ENCODE measurements at places on chromosomes 1 and 21.

DNA sequence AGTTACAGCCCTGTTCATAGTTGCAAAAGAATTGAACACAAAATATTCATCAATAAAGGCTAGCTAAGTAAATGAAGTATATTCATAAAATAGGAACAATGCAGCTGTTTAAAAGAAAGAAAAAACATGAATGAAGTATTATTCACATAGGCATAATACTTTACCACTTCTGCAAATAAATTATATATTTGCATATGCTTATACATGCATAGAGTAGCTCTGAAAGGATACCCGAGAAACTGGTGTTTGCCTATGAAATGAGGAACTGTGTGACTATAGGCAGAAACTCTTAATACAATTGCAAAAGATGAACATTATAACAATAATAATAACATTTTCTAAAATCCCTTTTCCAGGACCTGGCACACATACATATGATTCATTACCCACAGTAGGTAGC lies 385.9 kb downstream of the DSCAM start:
- no peak for DNase-seq

DNA sequence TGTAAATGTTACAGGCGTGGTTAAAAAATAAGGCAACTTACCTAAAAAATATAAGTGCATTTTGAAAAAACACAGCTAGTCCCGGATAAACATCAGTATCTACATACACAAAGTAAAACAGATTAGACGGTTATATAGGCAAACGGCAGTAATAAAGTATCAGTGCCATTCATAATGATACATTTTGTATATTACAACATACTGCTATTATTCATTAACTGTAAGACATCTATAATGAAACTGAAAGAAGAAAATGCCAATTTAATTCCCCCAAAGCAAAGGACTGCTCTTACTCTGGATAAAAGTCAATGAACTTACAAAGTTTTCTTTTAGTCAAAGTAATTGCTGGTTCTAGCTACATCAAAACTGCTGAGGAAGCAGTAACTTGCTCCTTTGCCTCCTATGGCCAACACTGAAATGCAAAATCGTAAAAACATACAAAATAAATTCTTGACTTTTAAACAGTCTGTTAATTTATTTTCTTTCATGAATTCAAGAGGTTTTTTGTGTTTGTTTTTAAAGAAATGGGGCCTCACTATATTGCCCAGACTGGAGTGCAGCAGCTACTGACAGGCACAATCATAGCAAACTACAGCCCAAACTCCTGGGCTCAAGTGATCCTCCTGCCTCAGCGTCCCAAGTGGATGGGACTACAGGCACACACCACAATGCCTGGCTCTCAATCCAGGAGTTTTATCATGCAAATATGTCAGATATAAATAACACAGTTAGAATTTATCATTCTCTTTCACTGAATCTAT lies 23.9 kb downstream of the TMEM50B start:
- DNase-seq, result no peak

GRCh38 chr1:111754984-111755330 lies 744 bp upstream of the DDX20 start:
- DNase-seq, result no peak

DNA sequence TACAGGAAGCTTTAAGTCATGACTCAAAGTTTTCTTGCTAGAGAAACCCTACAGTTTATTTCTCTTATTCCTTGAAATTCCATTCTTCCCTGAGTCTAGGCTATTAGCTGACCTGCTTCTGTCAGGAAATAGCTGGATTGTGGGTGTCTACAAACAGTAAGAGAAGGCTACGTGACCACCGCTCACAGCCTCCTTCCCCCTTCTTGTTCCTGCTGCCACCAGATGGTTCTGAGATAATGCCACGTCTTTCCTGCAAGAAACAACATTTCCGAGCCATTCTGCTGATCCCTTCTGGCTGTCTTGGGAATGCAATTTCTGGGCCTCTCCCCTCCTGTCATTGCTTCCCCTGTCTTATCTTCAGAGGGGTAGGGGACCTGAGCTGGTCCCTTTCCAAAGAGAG lies 128.9 kb upstream of the SGIP1 start:
- no peak for DNase-seq

GRCh38 chr1:170424346-170424745 lies 107.6 kb upstream of the GORAB start:
- no peak for DNase-seq

GRCh38 chr21:14846621-14847020 lies 218.2 kb downstream of the NRIP1 start:
- no peak for DNase-seq

DNA sequence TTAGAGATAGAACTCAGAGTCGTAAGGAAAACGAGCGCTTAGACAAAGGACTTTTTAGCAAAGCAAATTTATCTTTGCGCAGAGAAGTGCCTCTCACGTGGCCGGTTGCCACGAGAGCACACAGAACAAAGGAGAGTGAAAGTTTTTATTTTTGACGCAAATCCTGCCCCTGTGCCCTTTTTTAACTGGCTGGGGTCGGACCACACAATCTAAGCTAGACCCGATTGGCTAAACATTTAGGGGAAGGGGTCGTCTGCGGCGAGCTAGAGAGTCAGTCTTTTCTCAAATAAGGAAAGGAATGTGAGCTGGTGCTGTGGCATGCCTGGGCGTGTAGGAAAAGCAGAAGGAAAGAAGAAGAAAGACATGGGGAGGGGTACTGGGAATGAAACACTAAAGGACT lies 2.4 kb downstream of the KRTAP10-2 start:
- no peak for DNase-seq

Measured in CD4-positive, alpha-beta T cell treated with Interferon alpha-2 for 1 hour (primary cell).